ENCODE measurements at places on chromosomes 4 and X. TPM values are rescaled to one million over a fixed set of nuclear protein-coding genes. Genes with fewer than 3 reads are reported as not detected.

DNA sequence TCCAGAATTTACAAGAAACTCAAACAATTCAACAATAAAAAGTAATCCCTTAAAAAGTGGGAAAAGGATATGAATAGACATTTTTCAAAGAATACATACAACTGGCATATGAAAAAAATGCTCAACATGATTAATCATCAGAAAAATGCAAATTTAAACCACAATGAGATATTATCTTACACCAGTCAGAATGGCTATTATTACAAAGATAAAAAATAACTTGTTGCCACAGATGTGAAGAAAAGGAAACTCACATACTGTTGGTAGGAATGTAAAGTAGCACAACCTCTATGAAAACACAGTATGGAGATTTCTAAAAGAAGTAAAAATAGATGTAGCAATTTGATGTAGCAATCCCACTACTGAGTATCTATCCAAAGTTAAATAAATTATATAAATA is 65.1 kb upstream of the DIAPH2 start:
- H3K27ac ChIP-seq = no peak overlapping the region
- no peak for DNase-seq
- H3K4me1 ChIP-seq = no peaks in the 10 kb centered on the region
- no peaks in the 10 kb centered on the region for H3K27me3 ChIP-seq
- no peak overlapping the region for H3K4me3 ChIP-seq

DNA sequence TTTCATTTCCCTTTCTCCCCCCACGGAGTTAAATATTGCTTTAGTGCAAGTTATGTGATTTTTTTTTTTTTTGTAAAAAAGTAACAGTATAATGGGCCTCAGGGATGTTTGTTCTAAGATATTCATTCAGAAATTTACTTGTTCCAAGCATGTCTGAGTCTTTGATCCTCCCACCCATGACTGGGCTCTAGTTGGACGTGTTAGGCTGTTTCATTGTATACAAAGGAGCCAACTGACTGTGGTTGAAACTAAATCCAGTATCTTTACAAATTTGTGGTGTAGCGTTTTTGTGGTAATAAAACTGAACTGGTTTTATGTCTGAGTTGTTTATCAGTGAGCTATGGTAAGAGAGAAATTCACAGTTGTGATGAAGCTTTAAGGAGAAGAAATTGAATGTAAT is 74.1 kb downstream of the DOCK11 start:
- no peaks in the 10 kb centered on the region for H3K27me3 ChIP-seq
- DNase-seq = no peak
- H3K4me3 ChIP-seq = no peak overlapping the region
- H3K27ac ChIP-seq = peak overlapping the region; percentile 19
- H3K36me3 ChIP-seq = peaks cover 11% of the 10 kb centered on the region
- no peaks in the 10 kb centered on the region for H3K4me1 ChIP-seq

GRCh38 chrX:132046533-132046932 is 23.4 kb downstream of the STK26 start:
- DNase-seq = no peak
- H3K4me3 ChIP-seq = no peak overlapping the region
- H3K27me3 ChIP-seq = no peaks in the 10 kb centered on the region
- no peak overlapping the region for H3K27ac ChIP-seq
- peaks cover 22% of the 10 kb centered on the region for H3K4me1 ChIP-seq
- H3K36me3 ChIP-seq = peaks cover 9% of the 10 kb centered on the region

DNA sequence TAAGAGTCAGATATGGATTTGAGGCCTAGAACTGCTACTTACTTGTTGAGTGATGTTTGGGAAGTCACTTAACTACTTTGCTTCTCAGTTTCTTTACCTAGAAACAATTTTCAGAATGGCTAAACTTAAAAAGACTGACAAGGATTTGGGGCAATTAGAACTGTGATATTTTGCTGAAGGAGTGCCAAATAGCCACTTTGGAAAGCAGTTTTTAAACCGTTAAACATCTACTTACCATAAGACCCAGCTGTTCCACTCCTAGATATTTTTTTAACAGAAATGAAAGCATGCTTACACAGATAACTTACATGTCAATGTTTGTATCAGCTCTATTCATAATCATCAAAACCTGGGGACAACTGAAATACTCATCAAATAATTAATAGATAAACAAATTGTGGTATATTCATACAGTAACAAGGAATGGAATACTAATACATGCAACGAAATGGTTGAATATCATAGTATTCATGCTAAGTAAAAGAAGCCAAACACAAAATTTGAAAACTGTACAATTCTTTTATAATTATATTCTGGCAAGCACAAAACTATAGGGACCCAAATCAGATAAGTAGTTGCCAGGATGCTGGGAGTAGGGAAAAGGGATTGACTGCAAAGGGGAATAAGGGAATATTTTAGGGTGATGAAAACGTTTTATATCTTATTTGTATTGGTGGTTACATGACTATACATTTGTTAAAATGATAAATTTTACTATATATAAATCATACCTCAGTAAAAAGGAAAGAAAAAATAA is 24.0 kb downstream of the RPA4 start:
- H3K27me3 ChIP-seq = no peaks in the 10 kb centered on the region
- no peaks in the 10 kb centered on the region for H3K4me1 ChIP-seq
- no peaks in the 10 kb centered on the region for H3K36me3 ChIP-seq
- H3K27ac ChIP-seq = no peak overlapping the region
- DNase-seq = no peak
- H3K4me3 ChIP-seq = no peak overlapping the region

DNA sequence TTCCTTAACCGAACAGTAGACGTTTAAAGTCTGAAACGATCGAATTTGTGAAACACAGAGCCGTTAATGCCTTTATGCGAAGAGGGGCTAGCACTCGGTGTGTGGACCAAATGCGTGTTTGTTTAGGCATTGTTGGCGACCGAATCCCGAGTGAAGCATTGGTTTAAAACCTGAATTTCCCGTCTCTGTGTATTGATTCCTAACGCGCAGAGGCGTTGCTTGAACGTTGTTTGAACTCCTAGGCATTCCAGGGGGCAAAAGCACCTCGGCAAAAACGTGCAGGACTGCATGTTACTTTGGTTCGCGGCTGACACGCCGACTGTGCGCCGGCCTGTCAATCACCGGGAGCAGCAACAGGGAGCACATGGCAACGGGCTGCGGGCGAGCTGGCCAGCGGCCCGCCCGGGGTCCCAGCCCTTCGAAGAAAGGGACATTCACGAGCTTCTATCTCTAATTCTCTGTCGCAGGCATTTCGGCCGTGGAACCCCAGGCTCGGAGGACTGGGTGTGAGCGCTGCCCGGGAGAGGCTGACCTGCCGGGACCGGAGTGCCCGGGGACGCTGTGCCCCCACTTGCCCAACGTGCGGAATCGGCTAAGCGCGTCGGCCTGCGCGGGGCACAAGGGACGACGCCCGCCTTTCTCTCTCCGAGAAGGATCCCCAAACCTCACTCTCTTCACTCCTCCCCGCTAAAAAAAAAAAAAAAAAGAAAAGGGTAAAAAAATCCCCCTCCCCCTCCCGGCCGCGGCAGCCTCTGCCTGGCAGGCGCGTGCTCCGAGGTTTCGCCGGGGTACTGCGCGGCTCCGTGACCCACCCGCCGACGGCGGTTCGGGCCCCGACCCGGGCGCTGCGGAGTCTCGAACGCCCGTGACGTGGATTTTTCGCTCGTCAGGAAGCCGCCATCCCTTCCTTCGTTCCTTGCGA is 810 bp downstream of the SPRY1 start:
- peak overlapping the region; percentile 89 for H3K27ac ChIP-seq
- peaks cover 6% of the 10 kb centered on the region for H3K27me3 ChIP-seq
- H3K36me3 ChIP-seq = peaks cover 23% of the 10 kb centered on the region
- DNase-seq = peak; percentile 71

- no peaks in the 10 kb centered on the region for H3K4me1 ChIP-seq
- no peak for DNase-seq
- no peaks in the 10 kb centered on the region for H3K27me3 ChIP-seq
These were observed 152.7 kb downstream of the TEX11 start for GRCh38 chrX:70755850-70756249.

GRCh38 chr4:169189372-169189771 is 81.4 kb downstream of the SH3RF1 start:
- peak overlapping the region; percentile 45 for H3K27ac ChIP-seq
- no peaks in the 10 kb centered on the region for H3K27me3 ChIP-seq
- peaks cover 13% of the 10 kb centered on the region for H3K4me1 ChIP-seq
- peaks cover under 1% of the 10 kb centered on the region for H3K36me3 ChIP-seq

The TTC29 gene
- total RNA-seq = 3.6 TPM

The BEX3 gene
- total RNA-seq = 251 TPM

Measured in type B pancreatic cell (in vitro differentiated cells).